ENCODE measurements at places on chromosomes 5 and 9.

- DNase-seq = no peak
Observed at GRCh38 chr9:124132671-124133147, 121.1 kb downstream of the LHX2 start.

DNA sequence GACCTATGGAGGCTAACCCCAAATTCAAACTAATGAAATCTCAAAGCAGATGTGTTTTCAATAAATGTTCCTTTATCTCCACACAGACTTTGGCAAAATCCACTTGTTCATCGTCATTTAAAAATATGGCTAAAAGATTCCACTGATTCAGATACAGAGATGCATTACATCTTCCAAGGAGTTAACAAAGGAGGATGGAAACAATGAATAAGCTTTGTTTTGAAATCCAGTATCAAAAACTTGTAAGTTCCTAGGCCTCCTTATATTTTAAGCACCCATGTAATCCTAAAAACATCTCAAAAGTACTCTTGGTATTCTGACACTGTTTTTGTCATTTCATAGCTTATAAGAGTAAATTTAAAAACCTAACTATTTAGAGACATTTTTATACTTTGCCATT, 345.6 kb upstream of the ACTBL2 start:
- no peak for DNase-seq

DNA sequence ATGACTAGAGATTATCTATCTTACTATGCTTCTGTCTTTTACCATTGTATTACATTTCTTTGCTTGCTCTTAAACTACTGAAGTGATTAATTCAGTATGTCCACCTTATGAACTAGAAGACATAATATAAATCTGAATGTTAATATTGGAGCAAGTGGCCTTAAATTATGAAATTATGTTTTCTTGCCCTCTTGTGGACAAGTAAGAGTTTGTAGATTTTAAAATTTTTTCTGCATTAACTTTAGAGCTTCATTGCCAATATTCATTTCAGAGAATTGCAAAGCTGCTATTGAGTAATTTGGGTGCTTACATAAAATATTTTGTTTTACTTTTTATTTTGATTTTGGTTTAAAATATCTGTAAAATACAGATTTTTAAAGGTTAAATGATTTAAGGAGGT, 55.3 kb downstream of the RANBP17 start:
- no peak for DNase-seq

DNA sequence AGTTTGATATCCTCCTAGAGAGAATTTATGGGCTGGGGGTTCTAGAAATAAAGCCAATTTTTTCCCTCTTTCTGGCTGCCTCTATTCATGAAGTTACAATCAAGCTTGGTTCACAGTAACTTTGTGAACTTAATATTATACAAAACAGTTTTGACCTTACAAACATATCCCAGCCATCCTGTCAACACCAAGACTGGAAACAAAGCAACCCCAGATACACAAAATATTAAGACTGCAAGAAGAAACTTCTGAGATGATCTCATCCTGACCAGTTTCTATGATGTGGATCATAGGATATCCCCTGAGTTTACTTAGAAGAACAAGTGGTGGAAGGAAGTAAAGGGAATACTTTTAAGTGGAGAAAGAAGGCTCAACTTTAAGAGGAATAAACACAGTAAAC, 28.3 kb upstream of the CER1 start:
- no peak for DNase-seq

- no peak for DNase-seq
Observed at GRCh38 chr5:7755958-7756357, 95.0 kb downstream of the CFAP90 start.

GRCh38 chr5:80988419-80988935, 28.3 kb downstream of the RASGRF2 start:
- no peak for DNase-seq

Measured in small intestine (tissue), 16 donors.